ENCODE measurements at places on chromosomes 11 and 22. TPM values are rescaled to one million over a fixed set of nuclear protein-coding genes. Genes with fewer than 3 reads are reported as not detected.
A peak's percentile ranks its signal among the peaks of the same experiment; 100 is the strongest.

Gene GAB4
- total RNA-seq = not detected

Gene HEPHL1
- total RNA-seq = not detected

Gene MAPK11
- 2.8 TPM for total RNA-seq

Gene TCN1
- not detected for total RNA-seq

Gene ACR
- not detected for total RNA-seq

Gene C11orf16
- not detected for total RNA-seq

Gene OR52K2
- not detected for total RNA-seq

Gene P2RY6
- 4.0 TPM for total RNA-seq

Gene NPAS4
- not detected for total RNA-seq

Gene RIC3
- 52.6 TPM for total RNA-seq

Gene AQP11
- 4.9 TPM for total RNA-seq

Gene SLC1A2
- 1.2 TPM for total RNA-seq

DNA sequence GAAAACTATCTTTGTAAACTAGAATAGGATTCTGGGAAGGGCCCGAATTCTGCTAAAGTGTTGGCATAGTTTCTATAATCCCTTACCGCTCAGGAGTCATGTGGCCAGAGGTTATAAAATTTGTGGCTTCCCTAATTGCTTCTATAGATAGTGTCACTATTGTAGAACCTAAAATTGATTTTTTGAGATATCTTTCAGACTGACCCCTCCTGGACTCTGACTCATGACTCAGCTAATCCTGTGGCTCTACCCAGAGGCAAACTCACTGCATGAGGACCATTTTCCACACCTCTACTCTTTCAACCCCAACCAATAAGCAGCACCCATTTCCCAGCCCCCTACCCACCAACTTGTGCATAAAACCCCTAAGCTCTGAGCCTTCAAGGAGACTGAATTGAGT lies 61.8 kb upstream of the PRSS23 start:
- DNase-seq = no peak

DNA sequence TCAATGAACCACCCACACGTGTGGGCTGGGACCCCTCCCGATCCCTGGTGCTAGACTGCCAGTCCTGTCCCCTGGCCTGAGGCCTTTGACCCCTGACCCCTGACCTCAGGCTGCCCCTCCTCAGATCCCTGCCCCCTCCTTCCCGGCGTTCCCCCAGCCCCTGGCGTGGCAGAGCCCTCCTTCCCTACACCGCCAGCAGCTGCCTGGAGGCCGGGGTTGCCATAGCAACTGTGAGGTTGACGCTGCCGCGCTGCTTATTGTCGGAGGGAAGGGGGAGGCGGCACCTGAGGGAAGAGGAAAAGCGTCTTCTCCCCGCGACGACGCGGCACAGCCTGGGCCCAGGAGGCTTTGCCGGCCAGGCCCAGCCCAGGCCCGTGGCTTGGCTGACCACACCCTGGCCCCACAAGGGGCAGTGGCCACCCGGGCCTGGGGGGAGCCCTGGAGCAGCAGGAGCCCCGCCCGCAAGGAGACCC lies 32.6 kb downstream of the SHANK3 start:
- DNase-seq = peak; percentile 85

GRCh38 chr11:76801225-76801624 lies 18.1 kb downstream of the TSKU start:
- DNase-seq = no peak

DNA sequence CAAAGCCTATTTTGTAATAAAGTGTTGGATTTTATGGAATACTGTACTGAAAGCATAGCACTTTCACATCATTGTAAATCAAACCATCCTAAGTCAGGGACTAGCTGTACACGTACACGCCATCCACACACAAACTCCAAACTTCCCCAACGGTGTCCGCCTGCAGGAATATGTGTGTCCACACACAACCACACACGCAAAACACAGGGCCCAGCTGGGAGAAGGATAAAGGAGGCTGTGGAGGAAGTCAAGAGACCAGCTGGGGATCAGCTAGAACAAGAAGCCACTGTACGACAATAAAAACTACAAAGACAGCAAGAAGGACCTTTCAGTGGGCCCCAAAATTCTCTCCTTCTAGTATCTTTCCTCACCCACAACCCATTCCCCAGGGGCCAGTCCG lies 1.6 kb downstream of the TRIM29 start:
- no peak for DNase-seq

GRCh38 chr11:93672280-93672679 lies 10.8 kb downstream of the CEP295 start:
- DNase-seq = no peak

- DNase-seq = no peak
These were observed 6.2 kb upstream of the HBD start for GRCh38 chr11:5240458-5240857.

DNA sequence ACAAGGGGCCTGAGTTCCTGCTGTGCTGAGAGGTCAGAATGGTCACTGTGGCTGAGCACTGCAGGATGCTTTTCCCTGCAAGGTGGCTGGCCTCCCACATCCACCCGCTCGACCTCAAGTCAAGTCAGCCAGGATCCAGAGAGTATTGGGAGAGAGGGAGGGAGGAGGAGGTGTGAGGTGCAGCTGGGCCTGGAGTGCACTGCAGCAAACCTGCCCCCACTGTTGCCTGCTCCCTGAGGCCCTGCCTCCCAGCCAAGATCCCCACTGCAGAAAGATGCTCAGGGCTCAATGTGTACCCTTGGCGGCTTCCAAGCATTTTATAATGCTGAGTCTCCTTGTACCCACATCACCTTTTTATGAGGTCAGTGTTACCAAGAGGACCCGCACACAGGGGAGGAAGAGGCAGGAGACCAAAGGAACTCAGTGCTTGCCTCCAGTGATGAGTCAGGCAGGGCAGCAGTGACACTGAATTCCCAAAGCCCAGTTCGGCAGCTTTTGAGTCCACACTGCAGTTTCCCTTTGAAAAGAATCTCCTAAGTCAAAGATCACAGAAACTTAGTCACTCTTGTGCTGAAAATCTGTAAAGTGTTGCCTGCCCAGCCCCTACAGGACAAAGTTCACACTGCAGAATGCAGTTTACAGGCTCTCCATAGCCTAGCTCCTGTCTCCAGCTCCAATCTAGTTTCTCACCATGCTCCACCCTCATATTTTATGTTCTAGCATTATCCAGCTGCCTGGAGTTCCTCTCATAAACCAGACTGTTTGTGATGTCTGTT lies 3.1 kb downstream of the ENDOD1 start:
- DNase-seq = no peak

GRCh38 chr22:43079742-43080141 lies 9.4 kb downstream of the TTLL1 start:
- DNase-seq = no peak

DNA sequence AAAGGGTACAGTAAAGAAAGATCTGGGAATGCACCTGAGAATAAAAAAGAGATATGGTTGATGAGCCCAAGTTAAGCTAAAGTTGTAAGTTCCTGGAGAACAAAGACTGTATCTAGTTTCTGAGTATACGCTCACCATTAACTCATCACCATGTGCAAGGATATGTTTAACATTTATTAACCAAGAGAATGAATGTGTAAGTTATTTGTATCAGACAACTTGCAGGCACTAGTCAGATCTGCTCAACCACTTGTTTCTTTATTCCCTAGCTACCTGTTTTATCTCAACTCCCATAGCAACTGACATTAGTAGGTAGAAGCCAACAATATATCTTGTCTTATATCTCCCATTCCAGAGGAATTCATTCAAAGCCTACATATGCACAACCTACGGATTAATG lies 74.9 kb upstream of the KCNA4 start:
- no peak for DNase-seq

DNA sequence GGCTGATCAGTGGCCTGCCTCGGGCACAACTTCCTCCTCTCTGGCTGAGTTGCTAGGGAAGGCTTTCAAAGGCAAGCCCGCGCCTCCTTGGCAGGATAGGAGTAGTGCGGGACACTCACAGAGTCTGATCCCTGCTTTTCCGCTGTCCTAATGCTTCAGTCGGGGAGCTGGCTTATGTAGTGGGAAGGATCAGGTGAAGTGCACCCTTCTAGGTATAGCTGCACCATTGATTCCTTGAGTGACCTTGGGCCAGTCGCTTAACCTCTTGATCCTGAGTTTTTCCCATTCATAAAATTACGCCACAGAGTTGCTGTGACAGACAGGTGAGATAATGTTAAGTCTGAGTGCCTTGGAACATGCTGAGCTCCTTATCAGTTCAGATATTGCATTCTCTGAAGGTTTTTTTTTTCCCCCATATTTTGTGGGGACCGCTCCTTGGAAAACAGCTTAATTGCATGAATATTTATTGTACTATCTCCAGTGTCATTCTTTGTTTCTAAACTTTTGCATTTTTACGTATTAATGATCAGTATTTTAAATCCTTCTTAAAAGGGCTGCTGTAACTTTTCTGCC lies 961 bp downstream of the IPO7 start:
- DNase-seq = no peak

DNA sequence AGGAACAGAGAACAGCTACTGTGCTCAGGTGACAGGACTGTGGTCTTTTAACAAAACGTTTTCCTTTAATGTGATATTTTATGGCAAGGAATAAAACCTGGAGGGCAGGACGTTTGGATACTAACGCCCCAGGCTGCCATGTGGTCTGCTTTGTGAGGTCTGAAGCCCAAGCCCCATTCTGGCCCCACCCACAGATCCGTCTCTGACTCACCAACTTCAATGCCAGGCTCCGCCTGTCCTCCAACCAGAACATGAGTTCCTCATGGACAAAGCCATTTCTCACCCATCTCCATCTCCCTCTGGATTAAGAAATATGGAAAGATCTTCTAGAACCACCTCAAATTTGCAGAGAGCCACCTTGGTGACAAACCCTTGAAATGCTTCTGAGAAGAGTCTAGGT lies 148.8 kb downstream of the CRYBB2 start:
- DNase-seq = no peak

GRCh38 chr11:67301951-67302516 lies 1.3 kb upstream of the SSH3 start:
- peak; percentile 88 for DNase-seq

- DNase-seq = no peak
These were observed 477.8 kb downstream of the BRD1 start for GRCh38 chr22:49349841-49350381.

DNA sequence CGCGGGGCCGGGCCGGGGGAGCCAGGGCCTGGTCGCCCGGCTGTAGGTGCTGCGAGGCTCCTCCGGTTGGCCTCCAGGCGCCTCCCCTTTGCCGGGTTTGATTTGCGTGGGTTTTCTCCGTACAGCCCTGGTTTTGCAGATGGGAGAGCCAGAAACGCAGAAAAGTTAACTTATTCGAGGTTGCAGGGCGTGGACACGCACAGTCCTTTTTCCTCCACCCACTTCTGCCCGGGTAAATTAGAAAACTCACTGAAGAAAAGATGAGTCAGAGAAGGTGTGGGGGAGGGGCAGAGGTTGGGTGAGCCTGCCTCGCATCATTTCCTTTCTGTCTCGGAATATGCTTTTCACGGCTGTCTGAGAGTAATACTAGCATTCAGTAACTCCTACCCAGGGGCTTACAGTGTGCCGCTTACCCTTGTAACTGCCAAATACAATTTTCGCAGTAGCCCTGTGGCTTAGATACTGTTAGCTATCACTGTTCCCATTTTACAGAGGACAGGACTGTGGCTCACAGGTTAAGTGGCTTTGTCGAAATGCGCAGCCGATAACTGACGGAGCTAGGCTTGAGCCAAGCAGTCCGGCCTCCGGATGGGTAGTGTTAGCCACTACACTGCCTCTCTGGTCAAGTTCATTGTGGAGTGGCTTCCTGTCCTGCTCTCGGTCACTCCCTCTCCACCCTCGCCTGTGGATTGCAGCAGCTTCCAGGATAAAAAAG lies 812 bp downstream of the FADD start:
- DNase-seq = peak; percentile 74

DNA sequence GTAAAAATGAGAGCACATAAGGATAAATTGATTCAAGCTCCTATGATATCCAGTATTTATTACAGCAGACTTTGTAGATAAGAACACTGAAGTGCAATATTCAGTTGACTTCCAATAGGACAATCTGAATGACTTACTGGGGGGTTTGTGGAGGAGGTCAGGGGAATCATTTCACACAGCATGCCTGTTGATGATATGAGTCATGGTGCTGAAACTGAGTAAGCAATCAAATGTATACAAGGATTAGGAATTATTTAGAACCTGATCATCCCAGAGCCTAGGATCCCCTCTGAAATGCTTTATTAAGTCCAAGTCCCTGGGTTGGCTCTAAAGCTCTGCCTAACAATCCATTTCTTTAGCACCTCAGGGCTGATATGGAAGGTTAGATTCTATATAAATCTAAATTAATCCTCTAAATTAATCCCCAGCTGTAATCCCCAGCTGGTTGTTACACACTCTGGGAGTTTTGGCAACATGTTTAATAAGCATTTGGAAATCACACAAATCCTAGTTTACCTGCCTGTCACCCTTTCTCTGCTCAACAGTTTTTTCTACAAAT lies 326.4 kb downstream of the GUCY1A2 start:
- DNase-seq = no peak

DNA sequence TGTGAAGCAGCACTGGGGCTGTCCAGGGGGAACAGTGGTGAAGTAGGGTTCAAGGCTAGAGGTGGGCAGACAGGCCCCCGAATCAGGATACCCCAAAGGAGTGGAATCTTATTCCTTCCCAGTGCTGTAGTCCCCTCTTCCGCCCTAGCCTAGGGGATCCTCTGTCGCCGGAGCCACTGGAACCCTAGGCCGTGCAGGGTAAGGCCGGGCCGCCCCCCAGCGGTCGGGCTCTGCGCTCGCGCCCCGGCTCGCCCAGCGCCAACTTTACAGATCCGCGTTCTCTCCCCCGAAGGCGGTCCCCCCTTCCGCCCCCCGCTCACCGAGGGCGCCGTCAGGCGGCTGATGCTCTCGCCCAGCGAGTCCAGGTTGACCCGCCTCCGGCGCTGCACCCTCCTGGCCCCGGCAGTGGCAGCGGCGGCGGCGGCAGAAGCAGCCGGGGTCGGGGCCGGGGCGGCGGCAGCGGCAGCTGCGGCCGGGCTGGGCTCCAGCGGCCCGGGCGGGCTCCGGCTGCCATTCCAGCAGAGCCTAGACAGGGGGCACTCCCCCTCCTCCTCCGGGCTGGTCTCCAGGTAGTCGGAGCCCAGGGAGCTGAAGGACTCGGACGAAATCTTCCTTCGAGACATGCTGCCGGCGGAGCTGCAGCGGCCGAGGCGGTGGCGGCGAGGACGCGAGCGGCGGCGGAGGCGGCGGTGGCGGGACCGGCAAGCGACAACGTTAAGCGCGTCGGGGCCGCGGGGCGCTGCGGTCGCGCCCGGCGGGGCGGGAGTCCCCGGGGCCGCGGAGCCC lies 650 bp downstream of the GUCY1A2 start:
- peak; percentile 52 for DNase-seq

DNA sequence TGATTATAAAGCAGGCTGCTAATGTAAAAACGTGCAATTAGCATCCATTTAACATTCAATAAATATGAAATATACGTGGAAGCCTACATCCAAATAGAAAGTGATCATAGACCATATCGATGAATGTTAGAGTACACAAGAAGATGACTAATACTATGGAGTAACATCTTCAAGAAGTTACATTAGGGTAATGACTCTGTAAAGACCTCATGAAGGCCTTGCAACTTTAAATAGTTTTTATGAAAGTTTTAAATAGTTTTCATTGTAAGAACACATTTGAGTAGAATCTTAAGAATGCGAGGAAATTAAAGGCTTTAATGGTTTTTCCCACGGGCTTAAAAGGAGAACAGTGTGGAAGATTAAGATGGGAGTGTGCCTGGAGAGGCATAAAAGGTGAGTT lies 1.4 kb downstream of the TRIM34 start:
- no peak for DNase-seq

- no peak for DNase-seq
These were observed 48.7 kb upstream of the EP300 start for GRCh38 chr22:41043722-41044121.

- DNase-seq = no peak
These were observed 87.0 kb upstream of the THY1 start for GRCh38 chr11:119509969-119510401.

Measured in thyroid gland (tissue), 4 donors.